ENCODE measurements at places on chromosomes 5 and 9.

DNA sequence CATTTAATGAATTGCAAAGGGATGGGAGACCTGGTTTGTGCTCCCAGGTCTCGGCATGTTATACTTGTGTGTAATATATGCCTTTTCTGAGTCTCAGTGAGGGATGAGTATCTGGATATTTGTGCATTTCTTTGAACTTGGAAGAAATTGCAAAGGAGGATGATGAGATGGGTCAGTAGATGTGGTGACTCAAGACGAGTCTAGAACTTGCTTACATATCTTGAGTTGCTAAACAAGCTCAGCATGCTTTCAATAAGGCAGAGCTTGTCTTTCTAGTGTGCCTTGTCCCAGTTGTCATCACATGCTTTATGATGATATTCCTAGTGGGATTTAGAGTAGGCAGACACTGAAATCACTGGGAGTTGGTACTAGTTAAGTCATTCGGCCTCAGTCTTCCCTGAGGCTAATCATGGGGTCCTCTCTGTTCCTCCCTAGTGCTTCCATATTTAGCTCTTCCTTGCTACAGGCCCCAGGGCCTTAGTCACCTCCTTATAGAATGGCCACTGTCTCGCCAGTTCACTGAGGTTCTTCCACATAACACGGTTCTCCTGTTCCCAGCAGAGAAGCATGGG, 222.3 kb downstream of the ARRDC3 start:
- no peak for DNase-seq

GRCh38 chr9:136267261-136268111, 21.9 kb upstream of the QSOX2 start:
- peak; percentile 61 for DNase-seq

GRCh38 chr9:93187047-93187446, 3.1 kb downstream of the WNK2 start:
- no peak for DNase-seq

GRCh38 chr9:88076286-88077070, 61.8 kb downstream of the SPATA31C2 start:
- DNase-seq, result no peak

- DNase-seq, result no peak
Observed at GRCh38 chr9:135225619-135226228, 138.3 kb downstream of the OLFM1 start.

- no peak for DNase-seq
Observed at GRCh38 chr9:117719161-117719920, 15.1 kb downstream of the TLR4 start.
